ENCODE measurements at places on chromosomes 11 and 22.

DNA sequence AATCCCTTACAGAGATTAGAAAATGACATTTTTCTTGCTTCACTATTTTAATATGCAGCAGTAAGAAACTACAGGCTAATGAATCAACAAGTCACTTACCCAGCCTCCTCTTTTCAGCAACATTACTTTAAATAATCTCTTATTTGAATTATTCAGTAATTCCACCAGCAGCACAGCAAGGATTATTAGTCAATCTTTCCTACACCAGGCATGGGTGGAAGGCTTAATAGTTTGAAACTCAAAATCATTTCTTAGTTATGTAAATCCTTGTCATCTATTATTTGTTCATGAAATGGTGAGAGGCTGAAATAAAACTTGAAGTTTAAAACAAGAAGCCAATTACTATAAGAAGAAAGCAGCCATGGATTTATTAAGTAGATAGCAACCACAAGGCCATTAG lies 530.5 kb downstream of the KCNA4 start:
- ATAC-seq: no peak

GRCh38 chr11:87660926-87661660 lies 514.1 kb downstream of the RAB38 start:
- ATAC-seq: no peak

GRCh38 chr22:46649141-46650077 lies 29.2 kb downstream of the GRAMD4 start:
- ATAC-seq: no peak

DNA sequence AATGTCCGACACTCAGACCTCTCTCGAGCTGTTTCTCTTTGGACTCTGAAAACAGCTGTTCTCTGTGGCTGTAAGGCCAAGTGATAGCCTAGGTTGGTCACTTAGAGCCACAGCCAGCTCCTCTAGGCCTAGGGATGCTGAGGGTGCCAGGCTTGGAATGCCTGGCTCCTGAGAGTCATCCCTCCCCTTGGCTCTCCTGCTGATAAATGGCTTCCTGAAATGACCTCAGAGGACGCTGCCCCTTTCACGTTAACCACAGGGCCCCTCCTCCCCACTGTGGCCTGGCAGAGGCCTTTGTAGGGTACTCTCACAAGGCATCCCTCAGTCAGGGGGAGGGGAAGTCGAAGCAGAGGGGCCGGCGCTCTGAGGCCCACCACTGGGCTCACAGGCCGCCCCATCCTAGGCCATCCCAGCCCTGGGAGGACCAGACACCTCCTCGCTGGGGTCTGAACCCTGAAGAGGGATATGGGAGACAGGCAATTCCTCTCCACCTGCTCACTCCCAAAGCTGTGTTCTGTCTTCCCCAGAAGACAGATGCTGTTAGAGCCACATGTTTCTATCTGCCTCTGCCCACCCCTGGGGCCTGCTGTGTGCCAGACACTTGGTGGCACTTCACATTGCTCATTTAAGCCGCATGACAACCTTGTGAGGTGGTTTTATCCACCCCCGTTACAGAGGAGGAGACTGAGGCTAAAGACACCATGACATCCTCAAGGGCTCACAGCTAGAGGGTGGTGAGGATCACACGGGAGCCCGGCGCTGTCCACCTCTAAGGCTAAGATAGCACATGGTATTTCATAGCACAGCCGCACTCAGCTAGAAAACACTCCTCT lies 50.9 kb downstream of the ARFGAP3 start:
- ATAC-seq: no peak

DNA sequence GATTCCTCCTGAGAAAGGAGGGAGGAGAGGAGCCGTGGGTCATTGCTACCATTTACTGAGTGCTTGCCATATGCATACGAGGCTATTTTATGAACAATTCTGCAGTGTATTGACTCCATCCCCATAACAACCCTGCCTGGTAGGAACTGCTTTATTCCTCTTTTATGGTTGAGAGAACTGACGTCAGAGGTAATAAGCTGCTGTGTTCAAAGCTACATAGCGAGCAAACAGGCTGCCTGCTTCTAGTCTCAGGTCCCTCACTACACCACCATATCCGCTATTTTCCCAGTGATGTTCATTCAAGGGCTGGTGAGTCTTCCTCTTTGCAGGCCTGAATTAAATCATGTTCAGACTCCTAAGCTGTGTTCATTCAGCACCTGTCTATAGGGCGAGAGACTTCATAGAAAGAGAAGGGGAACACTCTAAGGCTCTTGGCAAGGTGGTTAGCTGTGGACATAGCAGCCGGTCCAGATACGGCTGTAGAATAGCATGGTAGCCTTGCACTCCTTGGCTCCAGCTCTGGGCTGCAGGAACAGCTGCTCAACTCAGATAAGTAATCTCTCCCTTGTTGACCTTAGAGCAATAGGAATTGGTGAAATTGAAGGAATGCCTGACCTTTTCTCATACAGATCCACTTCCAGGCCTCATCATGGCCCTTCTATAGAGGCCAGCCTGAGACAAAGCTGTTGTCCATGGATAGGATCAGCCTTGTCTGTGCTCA lies 82.6 kb downstream of the MICAL2 start:
- no peak for ATAC-seq

DNA sequence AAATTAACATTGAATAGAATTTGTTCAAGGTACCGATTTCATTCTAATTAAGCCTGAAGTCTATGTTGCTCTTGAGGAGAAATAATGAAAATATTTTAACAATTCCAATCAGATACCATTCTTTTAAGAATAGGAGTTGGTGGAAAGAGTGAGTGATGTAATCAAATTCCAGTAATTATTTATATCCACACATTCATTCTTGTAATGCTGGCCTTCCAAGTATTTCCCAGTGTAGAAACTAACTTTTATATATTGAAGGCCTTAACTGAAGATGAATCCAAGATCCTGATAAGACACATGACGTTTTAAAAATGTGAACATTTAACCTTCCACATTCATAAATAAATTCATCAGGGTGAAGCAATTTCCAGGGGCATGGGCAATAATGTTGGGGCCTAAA lies 36.6 kb upstream of the PAX6 start:
- ATAC-seq: no peak

DNA sequence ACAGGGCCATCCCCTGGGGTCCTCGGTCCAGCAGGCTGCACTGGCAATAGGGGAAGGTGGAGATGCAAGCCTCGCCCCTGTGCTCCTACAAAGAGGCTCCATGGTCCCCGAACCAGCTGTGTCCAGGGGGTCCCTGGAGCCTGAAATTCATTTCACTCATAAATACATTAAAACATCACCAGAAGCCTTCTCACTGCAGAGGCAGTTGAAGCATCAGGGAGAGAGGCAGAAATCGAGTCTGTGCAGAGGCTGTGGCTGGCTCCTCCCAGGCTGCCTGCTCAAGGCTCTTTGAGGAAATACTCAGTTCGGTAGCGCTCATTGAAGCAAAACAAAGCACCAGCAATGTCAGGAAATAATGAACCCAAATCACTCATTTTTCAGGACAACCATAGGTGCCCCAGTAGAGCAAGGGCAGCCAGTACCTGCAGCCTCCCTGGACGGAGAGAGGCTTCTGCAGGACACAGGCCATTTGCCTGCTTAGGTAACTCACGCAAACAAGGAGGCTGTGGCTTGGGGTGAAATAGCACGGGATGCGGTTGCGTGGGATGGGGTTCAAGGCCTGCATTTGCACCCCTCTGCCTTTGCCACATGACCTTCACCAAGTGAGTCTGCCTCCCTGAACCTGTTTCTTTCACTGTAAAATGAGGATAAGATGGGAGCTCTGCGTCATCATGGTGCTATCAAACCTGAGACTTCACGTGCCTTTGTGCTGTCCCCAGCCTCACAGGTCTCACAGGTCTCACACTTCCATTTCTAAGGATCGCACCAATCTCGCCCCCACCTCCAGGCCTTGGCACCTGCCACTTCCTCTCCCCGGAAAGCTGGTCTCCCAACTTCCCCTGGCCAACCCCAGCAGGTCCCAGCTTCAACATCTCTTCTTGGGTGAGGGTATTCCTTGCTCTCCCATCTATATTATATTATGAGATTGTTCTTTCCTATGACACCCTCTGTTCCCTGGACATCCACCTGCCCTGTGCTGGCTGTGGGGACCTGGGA lies 84.3 kb upstream of the SHISAL1 start:
- no peak for ATAC-seq

GRCh38 chr11:116855413-116855812 lies 18.0 kb upstream of the APOA1 start:
- no peak for ATAC-seq

GRCh38 chr22:21937821-21938070 lies 14.9 kb downstream of the PPM1F start:
- peak; percentile 13 for ATAC-seq

GRCh38 chr11:106061954-106062949 lies 14.9 kb downstream of the KBTBD3 start:
- peak; percentile 83 for ATAC-seq

- ATAC-seq: no peak
Observed at GRCh38 chr11:61654397-61654829, 25.8 kb upstream of the DAGLA start.

DNA sequence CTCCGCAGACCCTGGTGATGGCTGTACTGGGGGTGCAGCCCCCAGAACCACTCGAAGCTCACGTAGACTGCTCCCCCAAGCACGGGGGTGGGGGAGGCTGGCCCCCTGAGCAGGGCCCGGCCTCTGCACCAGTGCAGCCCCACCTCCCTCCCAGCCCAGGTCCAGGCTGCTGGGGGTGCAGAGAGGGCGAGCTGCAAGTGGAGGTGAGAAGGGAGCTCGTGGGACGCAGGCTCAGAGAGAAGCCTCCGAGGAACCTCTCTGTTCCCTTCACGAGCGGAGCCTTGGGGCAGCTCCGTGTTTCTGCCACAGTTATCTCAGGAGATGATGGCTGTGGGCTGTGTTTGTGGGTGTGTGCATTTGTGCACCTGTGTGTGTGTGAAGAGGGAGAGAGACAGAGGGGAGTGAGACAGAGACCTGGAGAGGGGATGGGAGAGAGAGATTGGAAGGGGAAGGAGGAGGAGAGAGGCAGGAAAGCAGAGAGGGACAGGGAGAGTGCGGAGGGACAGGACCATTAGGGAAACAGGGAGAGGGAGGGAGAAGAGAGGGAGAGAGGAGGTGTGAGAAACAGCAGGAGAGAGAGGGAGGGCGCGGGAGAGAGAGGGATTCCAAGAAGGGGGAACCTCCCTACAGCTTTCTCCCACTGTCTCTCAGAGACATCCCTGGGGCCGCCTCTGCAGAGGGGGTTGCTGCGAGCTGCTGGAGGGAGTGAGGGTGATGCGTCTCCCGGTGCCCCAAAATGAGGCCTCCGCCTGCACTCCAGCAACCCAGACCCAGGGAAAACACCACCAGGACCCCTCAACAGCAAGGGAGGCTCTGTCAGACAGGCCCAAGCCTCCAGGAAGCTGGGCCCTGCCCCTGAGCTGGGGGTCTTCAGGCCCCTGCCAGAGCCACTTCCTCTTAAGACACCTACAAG lies 1488.6 kb downstream of the BRD1 start:
- ATAC-seq: no peak

- no peak for ATAC-seq
Observed at GRCh38 chr11:128845334-128845780, 21.7 kb downstream of the KCNJ1 start.

DNA sequence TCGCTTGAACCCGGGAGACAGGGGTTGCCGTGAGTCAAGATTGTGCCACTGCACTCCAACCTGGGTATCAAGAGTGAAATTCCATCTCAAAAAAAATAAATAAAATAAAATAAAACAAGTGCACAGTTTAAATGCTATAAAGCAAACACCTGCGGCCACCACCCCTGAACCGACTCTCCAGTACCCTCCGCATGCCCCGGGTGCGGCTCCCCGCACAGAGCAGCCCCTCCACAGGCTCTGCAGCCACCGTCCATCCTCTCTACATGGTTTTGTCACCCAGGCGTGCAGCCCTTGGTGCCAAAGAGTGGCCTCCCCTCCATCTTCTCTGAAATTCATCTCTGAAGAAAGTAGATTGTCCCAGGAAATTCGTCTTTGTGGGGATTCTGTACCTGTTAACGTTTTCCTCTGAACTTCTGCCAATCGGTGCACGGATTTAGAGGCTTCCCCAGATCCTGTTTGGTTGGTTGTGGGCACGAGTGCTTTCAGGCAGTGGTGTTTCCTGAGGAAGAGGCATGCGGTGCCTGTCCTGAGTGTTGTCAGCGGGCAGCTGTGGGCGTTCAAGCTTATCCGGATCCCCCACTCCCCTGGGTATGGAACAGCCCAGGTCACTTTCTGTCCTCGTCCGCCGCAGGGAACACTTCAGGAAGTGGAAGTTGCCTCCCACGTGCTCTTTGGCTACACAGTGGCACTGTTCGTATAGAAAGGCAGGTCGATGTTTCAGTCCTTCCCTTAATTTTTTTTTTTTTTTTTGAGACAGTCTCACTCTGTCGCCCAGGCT lies 4.1 kb downstream of the MIOX start:
- ATAC-seq: no peak

DNA sequence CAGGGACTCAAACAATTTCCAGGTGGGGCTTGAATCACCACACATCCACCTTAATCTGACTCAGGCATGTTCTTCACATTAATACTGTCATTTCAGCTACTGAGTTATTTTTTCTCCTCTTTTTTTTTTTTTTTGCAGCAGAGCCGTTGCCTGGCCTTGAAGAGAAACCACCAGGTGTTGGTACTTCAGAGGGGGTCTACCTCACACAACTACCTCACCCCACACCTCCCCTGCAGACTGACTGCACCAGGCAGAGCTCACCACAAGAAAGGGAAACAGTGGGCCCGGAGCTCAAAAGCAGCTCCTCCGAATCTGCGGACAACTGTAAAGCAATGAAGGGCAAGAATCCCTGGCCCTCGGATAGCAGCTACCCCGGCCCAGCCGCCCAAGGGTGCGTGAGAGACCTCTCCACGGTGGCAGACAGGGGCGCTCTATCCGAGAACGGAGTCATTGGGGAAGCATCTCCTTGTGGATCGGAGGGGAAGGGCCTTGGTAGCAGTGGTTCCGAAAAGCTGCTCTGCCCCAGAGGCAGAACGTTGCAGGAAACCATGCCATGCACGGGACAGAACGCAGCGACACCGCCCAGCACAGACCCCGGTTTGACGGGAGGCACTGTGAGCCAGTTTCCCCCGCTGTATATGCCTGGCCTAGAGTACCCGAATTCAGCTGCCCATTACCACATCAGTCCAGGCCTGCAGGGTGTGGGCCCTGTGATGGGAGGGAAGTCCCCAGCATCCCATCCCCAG lies 15.1 kb upstream of the SLC25A18 start:
- no peak for ATAC-seq

DNA sequence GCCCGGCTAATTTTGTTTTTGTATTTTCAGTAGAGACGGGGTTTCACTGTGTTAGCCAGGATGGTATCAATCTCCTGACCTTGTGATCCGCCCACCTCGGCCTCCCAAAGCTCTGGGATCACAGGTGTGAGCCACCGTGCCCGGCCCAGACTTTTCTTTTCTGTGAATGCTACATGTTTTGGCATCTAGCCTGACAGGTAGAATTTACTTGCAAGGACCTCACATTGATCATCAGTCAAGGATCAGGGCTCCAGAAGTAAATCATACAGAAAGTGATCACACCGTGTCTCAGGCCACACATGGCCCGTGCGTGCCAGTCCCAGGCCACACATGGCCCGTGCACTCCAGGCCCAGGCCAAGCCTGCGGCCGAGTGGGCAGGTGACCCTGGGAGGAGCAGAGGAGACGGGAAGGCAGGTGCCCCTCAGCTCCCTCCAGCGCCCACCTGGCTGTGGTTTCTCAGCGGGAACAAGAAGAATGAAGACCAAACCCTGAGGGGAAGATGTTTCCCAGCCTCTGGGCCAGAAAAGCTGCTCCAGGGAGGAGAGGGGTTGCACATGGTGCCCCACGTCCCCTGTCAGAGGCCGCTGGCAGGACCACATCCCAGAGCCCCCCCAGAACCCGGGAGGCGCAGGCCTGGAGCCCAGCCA lies 76.2 kb downstream of the BRD1 start:
- no peak for ATAC-seq

GRCh38 chr11:47143322-47143721 lies 33.4 kb downstream of the ARFGAP2 start:
- ATAC-seq: peak; percentile 99
